ENCODE measurements at places on chromosomes 5 and 9.

- no peak for DNase-seq
These were observed 360.1 kb upstream of the RIOK2 start for GRCh38 chr5:97543166-97543565.

DNA sequence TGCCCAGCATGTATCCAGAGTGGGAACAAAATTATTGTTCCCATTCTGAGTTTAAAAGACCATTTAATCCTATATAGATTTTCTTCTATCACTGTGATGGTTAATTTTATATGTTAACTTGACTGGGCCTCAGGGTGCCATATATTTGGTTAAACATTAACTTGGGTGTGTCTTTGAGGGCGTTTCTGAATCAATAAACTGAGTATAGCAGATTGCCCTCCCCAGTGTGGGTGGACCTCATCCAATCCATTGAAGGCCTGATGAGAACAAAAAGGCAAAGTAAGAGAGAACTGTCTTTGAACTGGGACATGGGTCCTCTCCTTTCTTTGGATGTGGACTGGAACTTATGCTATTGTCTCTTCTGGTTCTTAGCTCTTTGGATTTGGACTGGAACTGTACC lies 17.3 kb downstream of the RIOK2 start:
- no peak for DNase-seq

DNA sequence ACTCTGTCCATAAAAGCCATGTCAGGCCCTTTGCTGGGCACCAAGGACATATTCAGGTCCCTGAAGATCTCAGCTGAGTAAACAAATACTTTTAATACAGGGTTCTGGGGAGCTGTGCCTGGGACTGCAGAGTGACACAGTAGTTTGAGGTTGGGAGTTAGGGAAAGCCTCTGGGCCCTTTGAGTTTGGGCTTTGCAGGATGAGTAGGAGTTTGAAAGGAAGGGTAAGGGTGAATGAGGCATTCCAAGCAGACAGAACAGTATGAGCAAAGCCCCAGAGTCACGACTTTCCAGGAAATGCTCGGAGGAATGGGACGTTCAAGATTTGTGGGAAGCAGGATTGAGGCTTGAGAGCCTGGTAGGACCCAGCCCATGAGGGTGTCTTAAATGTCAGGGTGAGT lies 13.3 kb downstream of the CRB2 start:
- no peak for DNase-seq

DNA sequence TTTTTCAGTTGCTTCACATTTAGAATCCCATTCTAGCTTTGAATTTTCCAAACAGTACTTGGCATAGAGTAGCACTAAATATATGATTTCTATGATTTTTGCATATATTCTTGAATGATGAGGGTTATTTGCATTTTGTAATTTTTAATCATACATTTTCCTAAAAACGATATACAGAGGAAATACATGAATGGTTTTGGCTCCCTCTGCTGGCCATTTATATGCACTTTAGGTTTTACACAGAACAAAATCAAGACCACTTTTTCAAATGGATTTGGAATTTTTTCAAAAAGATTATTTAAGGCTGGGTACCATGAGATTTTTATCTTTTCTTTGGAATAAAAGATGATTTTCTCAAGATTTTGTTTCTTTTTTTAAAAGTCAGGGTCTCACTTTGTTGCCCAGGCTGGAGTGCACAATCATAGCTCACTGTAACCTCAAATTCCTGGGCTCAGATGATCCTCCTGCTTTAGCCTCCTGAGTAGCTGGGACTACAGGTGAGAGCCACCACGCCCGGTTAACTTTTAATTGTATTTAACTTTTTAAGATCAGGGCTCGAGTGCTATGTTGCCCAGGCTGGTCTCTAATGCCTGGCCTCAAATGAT lies 16.7 kb upstream of the COMMD10 start:
- peak; percentile 2 for DNase-seq

DNA sequence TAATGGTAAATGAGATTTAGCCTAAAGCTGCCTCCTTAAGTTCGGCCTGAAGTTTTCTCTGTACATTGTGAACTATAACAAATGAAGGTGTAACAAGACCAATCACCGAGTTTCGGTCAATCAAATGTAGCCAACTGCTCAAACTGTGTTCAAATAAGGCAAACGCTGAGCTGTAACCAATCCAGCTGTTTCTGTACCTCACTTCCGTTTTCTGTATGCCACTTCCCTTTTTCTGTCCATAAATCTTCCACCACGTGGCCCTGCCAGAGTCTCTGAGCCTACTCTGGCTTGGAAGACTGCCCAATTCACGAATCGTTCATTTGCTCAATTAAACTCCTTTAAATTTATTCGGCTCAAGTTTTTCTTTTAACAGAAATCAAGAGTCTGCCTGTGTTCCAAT lies 193.5 kb upstream of the KLF9 start:
- no peak for DNase-seq

DNA sequence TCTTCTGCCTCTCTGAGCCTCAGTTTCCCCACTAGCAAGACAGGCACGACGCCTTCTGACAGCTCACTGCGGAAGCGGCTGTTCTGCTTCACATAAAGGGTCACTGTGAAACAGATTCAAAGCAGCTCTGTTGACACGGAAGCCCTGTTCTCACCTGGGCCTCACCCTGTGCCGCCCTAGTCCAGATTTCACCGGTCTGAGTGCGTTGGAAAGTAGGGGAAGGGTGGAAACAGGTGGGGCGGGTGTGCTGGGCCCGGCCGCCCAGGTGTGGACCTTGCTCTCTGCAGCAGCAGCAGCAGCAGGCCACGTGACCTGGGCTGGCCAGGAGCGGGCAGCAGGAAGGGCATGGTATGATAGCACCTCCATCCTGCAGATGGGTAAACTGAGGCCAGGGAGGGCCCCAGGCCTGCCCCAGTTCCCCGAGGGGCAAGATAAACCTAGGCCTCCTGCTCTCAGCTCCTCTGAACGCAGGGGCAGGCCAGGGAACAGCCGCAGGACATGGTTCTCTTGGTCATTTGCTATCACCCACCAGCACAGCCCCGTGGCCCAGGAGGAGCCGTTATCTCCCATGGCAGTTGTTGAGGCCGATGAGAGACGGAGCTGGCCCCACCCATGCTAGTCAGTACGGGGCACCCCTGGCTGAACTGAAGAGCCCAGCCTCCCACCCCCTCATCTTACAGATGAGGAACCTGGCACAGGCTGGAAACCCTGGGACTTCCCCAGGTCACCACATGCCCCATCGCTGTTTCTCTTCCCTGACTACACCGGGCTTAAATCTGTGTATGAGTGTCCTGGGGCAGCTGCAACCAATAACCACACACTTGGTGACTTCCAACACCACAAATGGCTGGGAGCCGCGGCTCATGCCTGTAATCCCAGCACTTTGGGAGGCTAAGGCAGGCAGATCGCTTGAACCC lies 12.1 kb downstream of the PTGES2 start:
- no peak for DNase-seq

DNA sequence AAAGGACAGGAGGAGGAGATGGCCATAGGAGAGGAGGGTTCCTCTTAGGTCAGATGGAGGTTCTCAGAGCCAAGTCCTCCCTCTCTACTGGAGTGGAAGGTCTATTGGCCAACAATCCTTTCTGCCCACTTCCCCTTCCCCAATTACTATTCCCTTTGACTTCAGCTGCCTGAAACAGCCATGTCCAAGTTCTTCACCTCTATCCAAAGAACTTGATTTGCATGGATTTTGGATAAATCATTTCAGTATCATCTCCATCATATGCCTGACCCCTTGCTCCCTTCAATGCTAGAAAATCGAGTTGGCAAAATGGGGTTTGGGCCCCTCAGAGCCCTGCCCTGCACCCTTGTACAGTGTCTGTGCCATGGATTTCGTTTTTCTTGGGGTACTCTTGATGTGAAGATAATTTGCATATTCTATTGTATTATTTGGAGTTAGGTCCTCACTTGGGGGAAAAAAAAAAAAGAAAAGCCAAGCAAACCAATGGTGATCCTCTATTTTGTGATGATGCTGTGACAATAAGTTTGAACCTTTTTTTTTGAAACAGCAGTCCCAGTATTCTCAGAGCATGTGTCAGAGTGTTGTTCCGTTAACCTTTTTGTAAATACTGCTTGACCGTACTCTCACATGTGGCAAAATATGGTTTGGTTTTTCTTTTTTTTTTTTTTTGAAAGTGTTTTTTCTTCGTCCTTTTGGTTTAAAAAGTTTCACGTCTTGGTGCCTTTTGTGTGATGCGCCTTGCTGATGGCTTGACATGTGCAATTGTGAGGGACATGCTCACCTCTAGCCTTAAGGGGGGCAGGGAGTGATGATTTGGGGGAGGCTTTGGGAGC lies 3.1 kb downstream of the EGR1 start:
- DNase-seq, result no peak

- no peak for DNase-seq
These were observed 746.1 kb upstream of the MEF2C start for GRCh38 chr5:89628876-89629635.
